ENCODE measurements at places on chromosomes 2 and 18.

DNA sequence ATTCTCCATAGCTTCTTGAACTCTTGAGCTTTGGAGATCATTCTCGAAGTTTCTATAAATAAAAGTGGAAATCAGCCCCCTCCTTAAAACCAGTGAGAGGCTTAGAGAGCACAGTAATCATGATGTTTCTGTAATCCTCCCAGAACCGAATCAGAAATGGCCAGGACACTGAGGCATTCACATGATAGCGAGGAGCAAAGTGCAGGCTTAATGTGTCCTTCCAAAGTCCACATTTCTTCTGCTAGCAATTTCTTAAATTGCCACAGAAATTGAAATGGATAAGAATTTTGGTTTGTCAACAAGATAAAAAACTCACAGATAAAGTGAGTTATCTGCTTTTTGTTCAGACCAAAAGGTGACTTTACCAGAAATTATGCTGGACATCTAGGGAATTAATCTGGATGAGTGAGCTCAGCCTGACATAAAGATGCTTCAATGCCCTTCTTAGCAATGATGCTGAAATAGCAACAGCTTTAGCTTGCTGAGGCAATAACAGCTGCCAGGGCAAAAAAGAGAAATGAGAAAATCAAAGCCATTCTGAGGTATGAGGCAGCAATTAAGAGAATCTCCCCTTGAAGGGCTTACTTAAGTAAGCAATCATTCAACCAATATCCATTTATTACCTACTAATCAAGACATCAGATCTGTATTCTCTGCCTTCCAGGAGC, 82.4 kb upstream of the PHLPP1 start:
- DNase-seq: no peak

DNA sequence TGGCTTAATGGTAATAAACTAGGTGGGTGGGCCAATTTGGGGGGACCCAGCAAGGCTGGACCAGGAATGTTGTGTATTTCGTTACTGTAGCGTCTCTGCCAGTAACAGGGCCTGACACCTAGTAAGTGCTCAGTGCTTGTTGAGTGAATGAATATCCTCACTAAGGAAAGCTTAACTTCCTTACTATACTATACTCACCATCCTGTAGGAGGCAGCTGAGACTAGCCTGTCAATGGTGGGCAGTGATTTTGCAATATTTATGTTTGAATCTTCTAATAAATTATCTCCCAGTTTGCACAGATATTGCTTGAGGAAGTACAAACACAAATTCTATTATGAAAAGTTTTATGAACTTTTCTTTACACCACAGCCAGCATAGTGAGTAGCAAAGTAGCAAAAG, 370.7 kb upstream of the SYT4 start:
- peak; percentile 15 for DNase-seq

DNA sequence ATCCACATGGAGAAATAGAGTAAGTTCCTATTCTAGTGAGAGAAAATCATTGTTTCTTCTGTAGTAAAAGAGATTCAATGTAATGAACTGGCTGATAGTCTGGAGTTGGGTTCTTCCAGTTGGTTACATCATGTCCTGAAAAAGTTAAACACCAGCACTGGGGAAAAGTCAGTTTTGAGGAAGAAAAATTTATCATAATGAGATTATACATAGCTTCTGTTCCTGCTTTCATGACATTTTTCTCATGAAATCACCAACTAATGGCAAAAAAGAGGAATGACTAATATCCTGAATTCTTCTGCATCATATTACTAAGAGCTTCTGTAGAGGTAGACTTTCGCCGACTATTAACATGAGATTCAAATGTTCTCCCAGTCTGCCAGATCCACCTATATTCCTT, 69.2 kb upstream of the SLC9A2 start:
- no peak for DNase-seq

- no peak for DNase-seq
Measured at GRCh38 chr2:112805542-112805941, 21.2 kb upstream of the IL1A start.

GRCh38 chr18:73766910-73767515, 380.6 kb downstream of the FBXO15 start:
- peak; percentile 11 for DNase-seq

GRCh38 chr2:6846967-6847681, 18.6 kb downstream of the CMPK2 start:
- DNase-seq: no peak

- no peak for DNase-seq
Measured at GRCh38 chr2:131488306-131489205, 3.6 kb downstream of the MZT2A start.

DNA sequence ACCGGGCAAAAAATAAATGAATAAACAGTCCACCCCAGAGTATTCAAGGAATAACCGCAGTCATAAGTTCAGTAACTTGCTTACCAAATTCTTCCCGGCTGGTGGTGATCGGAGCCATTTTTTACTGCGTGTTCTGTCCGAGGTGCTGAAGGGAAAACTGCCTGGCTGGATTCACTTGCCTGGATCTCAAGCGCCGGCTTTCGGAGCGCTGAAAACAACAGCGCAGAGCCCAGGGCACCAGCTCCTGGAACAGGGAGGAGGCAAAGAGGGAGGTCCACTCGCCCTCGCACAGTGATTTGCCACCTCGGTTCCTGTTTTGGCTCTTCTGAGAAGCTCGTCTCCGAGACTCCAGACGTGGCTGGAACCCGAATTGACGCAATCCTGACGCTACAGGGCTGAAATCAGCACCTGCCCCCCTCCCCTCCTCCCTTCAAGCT, at the start of gene SYT4:
Gene SYT4 (minus strand): TSS at position 327 of the 437 bp plus-strand sequence. CDS start 209 bp downstream, at position 118.
- DNase-seq: peak; percentile 77

DNA sequence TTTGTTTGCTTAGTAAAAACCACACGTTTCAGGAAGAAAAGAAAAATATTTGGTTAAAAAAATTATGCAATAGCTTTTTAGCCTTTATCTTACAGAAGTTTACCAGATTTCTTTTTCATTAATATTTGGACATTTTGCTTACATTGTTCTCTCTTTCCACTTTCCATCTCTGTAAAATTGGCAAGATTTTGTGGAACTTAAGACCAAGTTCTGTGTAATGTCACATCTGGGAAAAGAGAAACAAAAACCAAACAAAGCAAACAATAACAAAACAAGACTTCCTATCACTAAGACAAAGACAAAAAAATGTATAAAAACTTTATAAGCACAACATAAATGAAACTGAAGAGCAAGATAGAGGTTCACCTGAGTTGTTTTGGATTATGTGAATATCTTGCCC, 1392.1 kb upstream of the CELF4 start:
- no peak for DNase-seq

DNA sequence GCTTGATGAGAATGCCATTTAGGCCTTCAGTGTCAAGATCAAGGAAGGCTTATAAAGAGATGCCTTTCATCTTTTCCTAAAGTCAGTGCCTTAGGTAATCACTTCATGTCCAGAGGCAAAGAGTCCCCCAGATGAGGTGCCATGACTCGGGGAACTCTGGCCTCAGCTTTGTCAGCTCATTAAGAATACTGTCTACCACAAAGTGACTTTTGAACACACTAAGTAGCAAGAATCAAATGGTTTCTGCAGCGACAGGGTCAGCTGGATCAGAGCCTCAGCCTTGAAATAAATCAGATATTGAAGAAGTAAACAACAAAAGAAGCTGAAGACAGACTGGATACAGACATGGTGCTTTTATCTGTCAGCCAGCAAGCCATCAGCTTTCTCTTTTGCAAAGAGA, 120.1 kb upstream of the SLC39A10 start:
- DNase-seq: no peak

GRCh38 chr2:10495311-10495987, 47.3 kb upstream of the ODC1 start:
- DNase-seq: no peak

- DNase-seq: no peak
Measured at GRCh38 chr18:78587626-78588600, 391.7 kb upstream of the SALL3 start.

DNA sequence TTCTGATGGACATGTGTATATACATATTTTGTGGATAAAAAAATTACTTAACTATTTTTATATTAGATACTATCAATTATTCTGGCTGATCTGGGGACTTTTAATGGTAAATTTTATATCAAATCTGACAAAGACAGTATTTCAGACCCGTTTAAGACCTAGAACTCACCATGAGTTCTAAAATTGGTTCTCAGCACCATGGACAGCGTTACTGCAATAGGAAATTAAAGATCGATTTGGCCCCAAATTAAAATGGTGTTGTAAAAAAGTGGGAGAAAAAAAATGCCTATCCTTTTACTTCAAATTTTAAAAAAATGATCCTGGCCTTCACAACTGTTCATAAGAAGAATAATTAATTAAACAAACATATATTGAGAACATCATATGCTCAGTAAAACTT, 919 bp upstream of the SCN2A start:
- peak; percentile 15 for DNase-seq

DNA sequence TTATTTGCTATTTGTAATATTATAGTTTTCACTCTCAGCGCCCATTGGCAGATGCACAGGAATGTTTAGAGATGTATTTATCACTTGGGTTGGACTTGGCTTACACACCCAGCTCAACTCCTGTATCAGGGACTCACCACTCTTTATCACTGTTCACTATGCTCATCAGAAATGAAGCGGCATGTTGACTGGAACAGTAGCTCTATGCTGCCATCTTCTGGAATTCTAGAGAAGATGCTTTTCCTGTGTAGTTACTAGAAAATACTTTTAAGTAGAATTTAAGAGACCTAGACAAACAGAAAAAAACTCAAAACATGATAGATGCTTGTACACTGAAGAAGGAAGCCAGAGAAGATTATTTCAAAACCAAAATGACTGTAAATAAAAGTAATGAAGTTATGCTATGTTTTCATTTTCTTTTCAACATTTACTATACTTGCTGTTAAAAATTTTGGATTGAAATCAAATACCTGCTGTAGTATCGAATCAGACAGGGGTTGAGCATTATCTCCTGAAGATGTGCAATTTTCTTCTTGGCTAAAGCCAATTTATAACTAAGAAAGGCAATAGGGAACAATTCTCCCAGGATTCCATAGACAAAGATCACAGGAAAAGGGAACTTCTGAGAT, 47.4 kb upstream of the NXPH2 start:
- DNase-seq: peak; percentile 77

- DNase-seq: no peak
Measured at GRCh38 chr2:224156436-224156835, 117.3 kb upstream of the SERPINE2 start.

- DNase-seq: no peak
Measured at GRCh38 chr2:235745597-235745996, 251.8 kb downstream of the AGAP1 start.

- DNase-seq: no peak
Measured at GRCh38 chr2:64035072-64035942, 16.1 kb upstream of the VPS54 start.

DNA sequence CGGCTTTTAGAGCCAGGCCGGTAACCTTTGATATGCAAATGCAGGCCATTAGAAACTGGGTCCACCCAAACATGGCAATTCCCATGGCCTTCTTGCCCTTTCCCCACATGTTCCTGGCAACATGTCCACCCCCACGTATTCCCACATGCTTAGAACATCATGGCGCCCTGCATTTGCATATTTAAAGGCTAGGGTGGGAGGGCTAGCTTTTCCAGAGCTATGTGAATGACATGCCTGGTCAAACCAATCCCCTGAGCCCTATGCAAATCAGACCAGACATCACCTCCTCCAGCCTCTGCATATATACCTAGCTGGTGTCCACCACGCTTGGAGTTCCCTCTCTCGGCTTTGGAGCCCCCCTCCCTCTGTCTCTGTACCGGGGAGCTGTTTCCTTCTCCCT, 481.9 kb downstream of the CDH2 start:
- no peak for DNase-seq

GRCh38 chr2:65788556-65788955, 356.2 kb upstream of the SPRED2 start:
- DNase-seq: no peak

GRCh38 chr2:227576110-227576509, 22.6 kb upstream of the SCYGR2 start:
- DNase-seq: no peak

DNA sequence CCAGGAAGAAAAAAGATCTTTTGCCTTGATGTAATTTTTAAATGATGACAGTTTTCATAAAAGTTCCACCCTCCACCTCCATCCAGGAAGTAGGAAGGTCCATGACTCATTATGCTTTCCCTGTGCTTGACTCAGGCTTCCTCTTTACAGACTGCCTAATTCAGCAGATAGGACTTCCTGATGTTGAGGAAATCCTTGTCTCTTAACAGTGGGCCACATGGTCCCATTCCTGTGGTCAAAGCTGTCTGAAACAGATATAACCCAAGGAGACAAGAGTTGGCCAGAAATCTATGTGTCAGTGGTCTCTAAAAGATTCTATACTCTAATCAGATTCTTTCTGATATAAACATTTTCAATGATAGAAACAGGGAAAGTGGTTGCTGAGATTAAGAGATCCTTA, 119.1 kb downstream of the BAZ2B start:
- peak; percentile 93 for DNase-seq

DNA sequence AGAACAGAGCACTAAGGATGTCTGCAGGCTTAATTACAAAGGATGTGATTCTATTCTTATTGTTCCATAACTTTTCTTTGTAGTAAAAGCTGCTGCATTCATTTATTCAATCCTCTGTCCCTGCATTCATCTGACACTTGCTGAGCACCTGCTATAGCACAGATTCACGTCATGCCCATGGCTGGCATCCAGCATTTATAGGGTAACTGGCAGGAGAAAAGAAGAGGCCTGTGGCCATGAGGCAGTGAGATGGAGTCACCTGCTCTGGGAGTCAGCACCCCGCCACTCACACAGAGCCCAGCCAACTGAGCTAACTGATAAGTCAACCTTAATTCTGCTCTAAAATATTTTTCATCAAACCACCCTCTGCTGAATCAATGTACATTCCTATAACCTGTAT, 18.3 kb upstream of the CDC42EP3 start:
- DNase-seq: no peak

- no peak for DNase-seq
Measured at GRCh38 chr2:3288470-3289170, 89.0 kb downstream of the EIPR1 start.

- peak; percentile 30 for DNase-seq
Measured at GRCh38 chr18:36128530-36128870, 640 bp downstream of the SLC39A6 start.

DNA sequence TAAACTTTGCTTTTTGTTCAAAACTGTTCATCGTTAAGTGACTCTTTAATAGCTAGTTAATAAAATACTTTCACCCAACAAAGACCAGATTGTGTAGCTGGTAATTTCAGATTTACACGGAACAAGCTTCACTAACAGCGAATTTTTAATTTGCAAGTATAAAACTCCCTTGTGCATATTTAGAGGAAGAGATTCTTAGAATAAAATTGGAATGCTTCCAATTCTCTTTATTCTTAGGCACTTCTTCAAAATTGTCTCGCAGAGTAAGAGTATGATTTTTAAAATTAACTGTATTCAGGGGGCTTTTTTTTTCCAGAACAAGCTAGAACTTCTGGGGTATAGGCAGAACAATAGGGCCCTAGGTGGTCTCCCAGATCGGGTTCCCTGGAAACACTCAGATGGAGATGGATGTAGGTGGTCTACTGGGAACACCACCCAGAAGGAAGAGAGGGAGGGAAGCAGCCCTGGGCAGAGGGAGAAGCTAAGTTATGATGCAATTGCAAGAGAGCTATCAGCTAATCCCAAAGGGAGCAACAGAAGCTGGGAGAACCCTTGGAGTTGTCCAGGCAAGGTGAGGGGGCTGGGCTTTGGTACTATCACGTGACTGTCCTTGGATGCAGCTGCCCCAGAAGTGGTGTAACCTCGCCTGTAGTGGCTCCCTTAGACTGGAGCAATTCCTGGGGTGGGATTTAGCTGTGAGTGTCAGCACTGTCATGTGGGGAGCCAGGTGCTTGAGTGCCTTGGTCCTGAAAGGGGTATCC, 151.7 kb upstream of the ASB18 start:
- no peak for DNase-seq

GRCh38 chr2:24058564-24059271, 9.2 kb downstream of the FKBP1B start:
- DNase-seq: no peak
